Muscle of back (tissue), 13 donors: ENCODE measurements at places on chromosomes 2 and 18. TPM values are rescaled to one million over a fixed set of nuclear protein-coding genes. Genes with fewer than 3 reads are reported as not detected.
A peak's percentile ranks its signal among the peaks of the same experiment; 100 is the strongest.

DNA sequence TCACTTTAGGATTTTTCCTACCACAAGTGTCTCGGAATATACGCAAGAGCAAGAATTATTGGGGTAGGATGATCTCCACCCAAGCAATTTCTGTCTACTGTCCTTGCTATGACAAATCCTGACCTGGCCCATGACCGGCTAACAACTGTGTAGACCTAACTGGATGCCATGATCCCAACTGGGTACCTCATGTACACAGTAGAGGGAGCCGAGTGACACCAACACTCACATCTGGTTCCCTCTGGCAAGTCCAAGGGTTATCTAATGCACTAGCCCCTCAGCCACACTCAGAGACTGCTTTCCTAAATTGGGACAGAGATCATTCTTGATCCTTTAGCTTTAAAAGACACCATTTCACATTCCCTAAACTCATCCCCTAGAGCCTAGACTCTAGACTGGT, 60.7 kb upstream of the ZNF532 start:
- no peak for DNase-seq

- DNase-seq: no peak
Observed at GRCh38 chr2:157216286-157216965, 41.1 kb upstream of the GALNT5 start.

DNA sequence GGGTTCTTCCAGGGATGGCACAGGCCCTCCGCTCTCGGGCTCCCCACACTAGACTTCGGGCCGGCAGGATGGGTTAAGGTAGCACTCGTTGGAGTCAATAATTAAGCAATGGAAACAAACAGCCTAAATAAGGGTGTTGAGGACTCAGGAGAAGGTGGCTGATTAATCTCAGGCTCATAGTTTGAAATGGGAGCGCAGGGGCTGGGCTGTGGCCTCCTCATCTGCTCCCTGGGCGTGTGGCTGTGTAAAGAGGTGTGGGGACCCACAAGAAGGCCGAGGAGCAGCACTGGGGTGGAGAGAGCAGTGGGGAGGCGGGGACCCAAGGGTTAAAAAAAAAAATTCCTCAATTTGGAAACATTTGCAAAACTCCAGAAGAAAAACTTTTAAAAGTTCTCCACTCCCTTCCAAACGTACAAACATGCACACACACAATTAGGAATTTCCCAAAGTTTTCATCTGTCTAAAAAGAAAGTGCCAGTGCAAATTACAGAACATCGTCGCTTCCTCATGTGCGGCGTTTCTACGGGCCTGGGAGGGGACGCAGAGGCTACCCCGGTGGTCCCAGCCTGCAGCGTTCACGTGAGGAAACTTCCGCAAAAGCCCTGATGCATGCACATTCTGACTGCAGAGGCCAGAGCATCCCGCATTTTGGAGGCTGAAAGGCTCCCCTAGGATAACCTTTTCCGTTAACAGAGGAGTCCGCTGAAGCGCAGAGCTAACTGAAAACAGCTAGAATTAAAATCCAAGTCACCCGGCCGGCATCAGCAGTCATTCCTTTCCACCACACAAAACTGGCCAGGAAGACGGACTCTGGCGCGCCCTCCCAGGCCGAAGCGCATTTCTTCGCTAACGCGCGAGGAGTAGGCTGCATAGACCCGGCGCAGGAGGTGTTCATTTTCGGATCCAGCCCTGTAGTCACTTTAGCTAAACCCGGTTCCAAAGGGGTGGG, 1.0 kb upstream of the TUBB6 start:
- peak; percentile 62 for DNase-seq

- no peak for DNase-seq
Observed at GRCh38 chr2:217079165-217079564, 219.3 kb upstream of the TNP1 start.

DNA sequence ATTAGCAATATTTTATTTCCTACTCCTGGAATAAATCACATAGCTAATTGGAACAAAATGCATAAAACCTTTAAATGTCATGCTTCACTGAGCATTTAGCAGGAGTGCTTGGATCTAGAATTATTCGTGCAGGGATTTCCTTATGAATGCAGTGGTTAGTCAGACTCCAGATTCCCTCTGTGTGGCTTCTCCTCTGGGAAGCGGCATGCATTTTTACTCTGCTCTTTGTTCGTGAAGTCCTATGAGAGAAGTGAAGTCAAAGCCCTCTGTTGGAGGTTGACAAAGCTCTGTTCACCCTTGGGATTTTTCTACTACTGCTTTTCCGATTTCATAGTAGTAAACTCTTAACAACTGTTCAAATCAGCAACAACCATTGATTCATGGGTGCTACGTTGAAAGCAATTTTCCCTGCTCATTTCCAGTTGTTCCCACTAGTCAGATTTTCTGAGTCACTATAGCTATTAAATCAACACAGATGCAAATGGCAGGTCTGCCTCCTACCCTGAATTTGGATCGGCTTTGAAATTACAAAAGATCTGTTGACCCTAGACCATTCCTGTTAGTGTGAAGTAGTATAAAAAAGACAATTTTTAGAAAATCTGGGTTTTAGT, 461.7 kb downstream of the STK39 start:
- DNase-seq: no peak

DNA sequence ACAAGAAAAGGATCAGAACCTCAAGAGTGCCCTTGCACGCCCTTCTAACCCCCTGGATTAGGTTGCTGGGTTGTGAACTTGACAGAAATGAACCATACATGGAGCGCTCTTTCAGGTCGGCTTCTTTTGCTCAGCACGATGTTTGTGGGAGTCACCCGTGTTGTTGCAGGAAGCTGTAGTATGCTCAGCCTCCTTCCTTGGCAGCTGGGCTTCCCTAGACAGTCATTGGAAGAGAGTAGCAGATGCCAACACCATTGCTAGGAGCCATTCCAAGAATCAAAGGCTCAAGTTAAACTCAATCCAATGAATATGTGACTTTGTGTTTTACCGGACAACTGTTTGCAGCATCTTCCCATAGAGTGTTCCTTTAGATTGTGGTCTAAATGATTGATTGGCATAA, 47.0 kb downstream of the RAB12 start:
- no peak for DNase-seq

GRCh38 chr2:180707884-180708205, 272.6 kb upstream of the UBE2E3 start:
- DNase-seq: no peak

DNA sequence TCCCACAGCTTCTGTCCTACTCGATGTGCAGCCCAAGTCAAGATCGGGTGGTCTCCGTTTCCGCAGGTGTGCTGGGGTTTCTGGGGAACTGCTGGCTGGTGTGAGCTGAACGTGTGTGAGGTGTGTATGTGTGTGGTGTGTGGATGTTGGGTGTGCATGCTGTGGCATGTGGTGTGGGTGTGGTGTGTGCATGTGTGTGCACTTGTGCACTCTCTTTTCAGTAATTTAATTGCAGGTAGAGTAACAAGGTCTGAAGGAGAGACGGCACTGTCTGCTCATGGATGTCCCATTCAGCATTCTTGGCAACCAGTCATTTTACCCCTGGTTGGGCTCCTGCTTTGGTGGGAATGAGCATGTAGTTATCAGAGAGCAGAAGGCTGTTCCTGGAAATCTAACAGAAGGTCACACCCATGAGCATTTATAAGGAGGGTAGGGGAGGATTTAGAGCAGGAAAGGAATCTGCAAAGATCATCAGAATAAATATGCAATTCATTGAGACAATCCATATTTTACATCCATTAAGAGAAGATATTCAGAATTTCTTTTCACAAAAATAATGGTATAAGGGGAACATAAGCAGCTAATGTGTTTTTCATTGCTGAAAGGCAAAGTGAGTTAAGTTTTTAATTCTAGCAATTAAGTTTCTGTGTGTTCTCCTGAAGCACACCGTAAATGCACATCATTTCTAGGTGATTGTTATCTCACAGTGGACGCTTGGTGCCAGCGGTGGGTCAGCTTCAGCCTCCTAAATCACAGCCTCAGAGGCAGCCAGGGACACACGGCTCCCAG, 60.7 kb downstream of the ADI1 start:
- DNase-seq: no peak

DNA sequence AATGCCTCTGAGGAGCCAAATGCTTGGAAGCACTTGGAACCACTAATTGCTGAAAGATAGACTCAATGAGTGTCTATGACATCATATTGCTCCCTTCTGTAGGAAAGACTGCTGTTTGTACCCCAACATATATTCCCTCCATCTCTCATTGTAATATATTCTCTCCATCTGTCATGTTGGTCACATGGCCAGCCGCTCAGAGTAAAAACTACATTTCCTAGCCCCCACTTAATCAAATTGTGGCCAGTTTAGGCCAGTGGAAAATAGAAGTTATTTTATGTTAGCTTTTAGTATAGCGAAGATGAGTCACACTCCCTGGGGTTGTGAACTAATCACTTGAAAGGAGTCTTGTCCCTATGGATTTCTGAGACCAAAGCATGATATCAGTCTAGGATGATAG, 160.2 kb downstream of the HNMT start:
- no peak for DNase-seq

DNA sequence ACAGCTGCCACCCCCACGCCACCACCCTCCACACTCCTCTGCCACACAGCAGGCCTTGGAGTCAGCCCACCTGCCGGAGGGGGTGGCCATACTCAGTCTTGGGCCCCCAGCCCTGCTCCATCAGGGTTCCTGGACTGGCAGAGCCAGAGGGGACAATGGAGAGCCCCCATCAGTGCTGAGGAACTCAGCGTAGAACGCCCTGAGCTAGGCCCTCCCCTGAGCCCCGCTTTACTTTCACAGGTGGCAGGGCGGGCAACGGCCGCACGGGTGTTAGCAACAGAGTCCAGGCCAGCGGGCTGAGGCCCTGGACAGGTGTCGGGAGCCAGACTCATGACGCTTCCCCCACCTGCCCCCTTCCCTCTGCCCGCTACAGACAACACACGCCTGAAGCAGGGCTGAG, 47.1 kb downstream of the FOSL2 start:
- no peak for DNase-seq

DNA sequence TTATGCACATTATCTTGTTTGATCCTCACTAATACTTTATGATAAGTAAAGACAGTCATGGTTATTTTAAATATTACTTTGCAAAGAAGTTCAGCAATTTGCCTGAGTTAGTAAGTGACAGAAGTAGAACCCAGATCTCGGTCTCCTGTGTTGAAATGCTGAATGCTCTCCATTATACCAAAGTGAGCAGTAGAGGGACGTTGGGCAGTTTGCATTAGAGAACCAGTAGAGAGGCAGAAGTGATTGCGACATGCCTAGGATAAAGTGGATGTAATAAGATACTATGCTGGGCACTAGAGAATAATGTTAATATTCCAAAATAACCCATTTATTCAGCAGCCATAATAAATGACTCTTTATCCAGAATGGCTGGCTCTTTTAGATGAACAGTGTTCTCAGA, 201.0 kb downstream of the PMAIP1 start:
- DNase-seq: no peak

DNA sequence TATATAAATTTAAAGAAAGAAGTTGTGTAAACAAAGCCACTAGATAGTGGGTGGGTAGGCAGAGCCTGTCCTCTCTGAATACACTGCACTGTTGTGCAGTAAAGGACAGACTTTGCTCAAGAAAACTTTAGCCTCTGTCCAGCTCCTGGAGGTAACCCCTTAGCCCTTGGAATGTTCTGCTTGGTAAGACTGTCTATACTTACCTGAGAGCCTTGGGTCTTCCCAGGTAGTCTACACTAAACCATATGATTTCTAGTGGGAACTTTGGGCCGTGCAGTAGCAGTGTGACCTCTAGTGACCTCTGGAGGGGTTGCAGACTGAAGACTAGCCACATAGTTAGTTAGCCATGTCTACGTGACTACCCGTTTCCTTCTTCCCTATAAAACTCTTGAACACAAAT, 678.3 kb upstream of the NRXN1 start:
- no peak for DNase-seq

- no peak for DNase-seq
Observed at GRCh38 chr2:233369897-233370685, 15.8 kb downstream of the DGKD start.

The TDRD15 gene
- polyA plus RNA-seq: not detected

The RBM44 gene
- polyA plus RNA-seq: 1.2 TPM

The ADAM17 gene
- 25.3 TPM for polyA plus RNA-seq

The C2orf81 gene
- polyA plus RNA-seq: 1.8 TPM

The SERPINB11 gene
- not detected for polyA plus RNA-seq

The FLACC1 gene
- polyA plus RNA-seq: 2.0 TPM

The ARHGAP15 gene
- polyA plus RNA-seq: 11.2 TPM

The DNAH6 gene
- polyA plus RNA-seq: 0.17 TPM

The DSG2 gene
- 10.9 TPM for polyA plus RNA-seq
